ENCODE measurements at places on chromosomes 1 and 21.

DNA sequence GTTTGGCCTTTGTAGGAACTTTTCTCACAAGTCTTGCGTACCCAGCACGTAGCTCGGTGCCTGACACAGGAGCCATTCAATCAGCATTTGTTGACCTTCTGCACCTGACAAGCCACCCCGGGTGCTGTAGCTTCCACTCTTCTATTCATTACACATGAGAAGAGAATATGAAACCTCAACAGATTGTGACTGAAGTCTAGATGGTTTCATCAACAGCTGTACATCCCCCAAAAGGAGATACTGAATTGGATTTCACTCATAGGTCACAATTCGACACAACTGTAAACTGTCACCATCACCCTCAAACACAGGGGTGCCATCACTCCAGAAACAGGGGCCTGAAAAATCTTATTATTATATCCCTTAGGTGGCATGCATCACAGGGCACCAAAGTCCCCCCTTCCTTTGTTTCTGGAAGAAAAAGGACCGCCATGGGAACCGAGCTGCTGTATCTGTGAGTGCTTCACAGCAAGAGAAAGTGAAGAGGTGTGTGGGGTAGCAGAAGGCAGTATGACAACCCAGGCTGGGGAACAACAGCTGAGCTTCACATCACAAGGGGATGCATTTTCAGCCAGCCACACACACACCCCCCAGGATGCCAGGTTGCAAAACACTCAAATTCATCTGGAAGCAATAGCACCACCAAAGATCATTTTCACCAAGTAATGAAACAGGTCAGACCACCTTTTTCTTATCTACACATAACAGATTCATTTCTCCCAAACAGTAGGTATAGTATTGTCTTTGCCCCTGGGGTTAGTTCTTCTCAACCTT is 225.7 kb downstream of the TOMM20 start:
- no peak overlapping the region for H3K4me3 ChIP-seq
- H3K36me3 ChIP-seq, result no peaks in the 10 kb centered on the region
- no peak for DNase-seq
- H3K27ac ChIP-seq, result no peak overlapping the region
- no peaks in the 10 kb centered on the region for H3K27me3 ChIP-seq

DNA sequence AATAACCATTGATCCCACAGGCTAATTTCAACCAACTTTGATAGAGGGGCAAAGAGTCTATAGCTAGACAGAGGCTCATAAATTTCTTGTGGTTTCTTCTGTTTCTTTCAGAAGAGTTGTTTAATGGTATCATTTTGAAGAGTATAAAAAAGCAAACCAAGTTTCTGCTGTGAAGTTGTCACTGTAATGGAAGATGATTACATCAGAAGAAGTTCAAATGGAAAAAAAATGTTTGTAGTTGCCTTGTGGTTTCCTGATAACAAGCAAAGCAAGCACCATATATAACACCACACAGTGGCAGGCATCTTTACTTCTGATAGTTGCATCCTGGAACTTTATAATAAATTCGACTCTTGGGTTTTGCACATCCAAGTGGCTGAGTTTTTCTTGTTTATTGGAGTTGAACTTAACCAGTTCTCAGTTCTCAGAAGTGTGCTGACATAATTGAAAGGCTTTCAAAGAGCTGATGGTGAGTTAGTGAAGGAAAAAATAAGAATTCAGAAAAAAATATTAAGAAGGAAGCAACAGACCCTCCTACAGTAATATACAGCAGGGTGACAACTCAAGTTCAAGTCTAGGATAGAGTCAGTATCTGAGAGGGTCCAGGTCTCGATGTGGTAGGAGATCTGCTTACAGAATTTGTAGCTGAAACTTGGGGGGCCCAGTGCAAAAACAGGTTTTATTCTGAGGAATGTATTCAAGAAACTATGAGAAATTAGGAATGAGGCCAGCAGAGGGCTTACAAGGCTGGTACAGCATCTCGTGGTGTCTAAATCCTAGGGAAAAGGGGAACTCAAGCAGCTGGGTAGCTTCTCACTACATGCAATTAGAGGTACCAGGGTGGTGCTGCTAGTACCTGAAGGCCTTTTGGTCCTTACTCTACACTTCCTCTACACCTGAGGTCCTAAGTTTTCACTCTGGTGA is 123.5 kb downstream of the CRB1 start:
- DNase-seq, result no peak
- no peaks in the 10 kb centered on the region for H3K36me3 ChIP-seq
- no peak overlapping the region for H3K27ac ChIP-seq
- no peaks in the 10 kb centered on the region for H3K4me1 ChIP-seq
- no peaks in the 10 kb centered on the region for H3K27me3 ChIP-seq

- H3K36me3 ChIP-seq, result no peaks in the 10 kb centered on the region
- no peak for DNase-seq
- H3K4me1 ChIP-seq, result no peaks in the 10 kb centered on the region
- no peaks in the 10 kb centered on the region for H3K27me3 ChIP-seq
These were observed 169.7 kb downstream of the TRIM33 start for GRCh38 chr1:114341299-114341698.

DNA sequence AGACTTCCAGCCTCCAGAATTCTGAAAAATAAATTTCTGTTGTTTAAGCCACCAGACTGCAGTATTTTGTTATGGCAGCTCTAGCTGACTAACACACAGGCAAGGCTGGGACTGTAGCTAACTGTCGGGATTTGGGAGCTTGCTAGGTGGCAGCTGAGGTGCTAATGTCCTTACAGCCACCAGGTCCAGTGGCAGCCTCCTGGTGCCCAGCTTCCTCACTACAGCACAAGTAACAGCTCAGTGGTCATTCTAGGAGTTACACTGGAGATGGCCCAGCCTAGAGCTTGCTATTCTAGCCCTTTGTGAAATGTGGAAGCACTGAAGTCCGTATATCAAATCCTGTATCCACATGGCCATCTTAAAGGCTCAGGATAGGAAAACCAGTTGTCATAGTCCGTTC is 4.3 kb upstream of the C1orf115 start:
- peaks cover 4% of the 10 kb centered on the region for H3K4me1 ChIP-seq
- H3K4me3 ChIP-seq, result no peak overlapping the region
- no peaks in the 10 kb centered on the region for H3K36me3 ChIP-seq
- no peaks in the 10 kb centered on the region for H3K27me3 ChIP-seq

DNA sequence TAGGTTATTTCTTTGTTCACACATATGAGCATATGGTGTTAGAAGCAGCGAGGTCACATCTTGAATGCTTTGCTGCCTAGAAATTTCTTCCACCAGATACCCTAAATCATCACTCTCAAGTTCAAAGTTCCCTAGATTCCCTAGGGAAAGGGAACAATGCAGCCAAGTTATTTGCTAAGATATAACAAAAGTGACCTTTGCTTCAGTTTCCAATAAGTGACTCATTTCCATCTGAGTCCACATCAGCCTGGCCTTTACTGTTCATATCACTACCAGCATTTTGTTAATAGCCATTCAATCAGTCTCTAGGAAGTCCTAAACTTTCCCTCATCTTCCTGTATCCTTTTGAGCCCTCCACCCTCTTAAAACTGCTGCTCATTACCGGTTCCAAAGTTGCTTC is 1502.5 kb downstream of the KCNT2 start:
- no peak overlapping the region for H3K27ac ChIP-seq
- no peaks in the 10 kb centered on the region for H3K27me3 ChIP-seq
- no peaks in the 10 kb centered on the region for H3K36me3 ChIP-seq
- H3K4me1 ChIP-seq, result no peaks in the 10 kb centered on the region
- no peak overlapping the region for H3K4me3 ChIP-seq

GRCh38 chr1:28509705-28510272 is 3.9 kb downstream of the RCC1 start:
- no peak for DNase-seq
- H3K27me3 ChIP-seq, result no peaks in the 10 kb centered on the region
- peaks cover 25% of the 10 kb centered on the region for H3K4me1 ChIP-seq
- H3K27ac ChIP-seq, result no peak overlapping the region
- peaks cover 32% of the 10 kb centered on the region for H3K36me3 ChIP-seq

GRCh38 chr21:31293986-31294385 is 50.1 kb downstream of the TIAM1 start:
- no peaks in the 10 kb centered on the region for H3K36me3 ChIP-seq
- no peaks in the 10 kb centered on the region for H3K4me1 ChIP-seq
- no peak overlapping the region for H3K27ac ChIP-seq
- DNase-seq, result no peak
- H3K4me3 ChIP-seq, result no peak overlapping the region

- no peaks in the 10 kb centered on the region for H3K27me3 ChIP-seq
- H3K27ac ChIP-seq, result no peak overlapping the region
- no peak for DNase-seq
- H3K4me1 ChIP-seq, result no peaks in the 10 kb centered on the region
These were observed 60.7 kb upstream of the TTC34 start for GRCh38 chr1:2861988-2862813.

DNA sequence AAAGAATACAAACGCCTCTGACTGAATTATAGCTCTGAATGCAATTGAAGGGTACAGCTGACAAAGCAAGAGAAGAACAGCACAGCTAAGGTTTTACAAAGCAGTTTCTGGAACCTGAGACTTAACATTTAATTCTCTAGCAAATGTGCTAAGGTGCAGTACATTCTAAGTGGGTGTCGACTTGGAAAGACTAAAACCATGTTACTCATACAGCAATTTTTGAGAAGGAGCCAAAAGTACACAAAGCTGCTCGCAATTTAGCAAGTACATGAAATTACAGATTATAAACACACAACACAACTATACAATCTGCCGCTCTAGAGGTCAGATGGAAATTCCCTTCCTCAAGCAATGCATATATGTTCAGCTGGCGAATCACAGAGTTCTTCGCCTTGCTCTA is 121.9 kb downstream of the TIAM1 start:
- H3K4me3 ChIP-seq, result no peak overlapping the region
- no peak for DNase-seq
- no peaks in the 10 kb centered on the region for H3K36me3 ChIP-seq

DNA sequence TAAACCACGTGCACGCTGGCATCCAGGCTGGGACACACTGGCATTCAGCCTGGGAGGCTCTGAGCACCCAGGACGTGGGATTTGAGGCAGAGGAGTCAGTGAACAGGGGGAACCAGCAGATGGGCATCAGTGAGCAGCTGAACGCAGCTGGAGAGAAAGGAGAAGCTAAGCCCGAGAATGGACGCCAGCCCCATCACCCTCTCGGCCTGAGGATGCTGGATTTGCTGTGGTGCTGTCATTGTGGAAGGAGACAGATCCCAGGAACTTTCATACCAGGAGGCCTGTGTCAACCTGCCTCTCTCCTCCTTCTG is 132.8 kb downstream of the PGBD5 start:
- no peaks in the 10 kb centered on the region for H3K36me3 ChIP-seq
- no peaks in the 10 kb centered on the region for H3K27me3 ChIP-seq
- H3K27ac ChIP-seq, result no peak overlapping the region
